ENCODE measurements at places on chromosomes 4 and X.

- DNase-seq = no peak
These were observed 683.2 kb upstream of the GNPDA2 start for GRCh38 chr4:45409536-45409935.

GRCh38 chr4:64503416-64503815 lies 94.2 kb upstream of the TECRL start:
- DNase-seq = no peak

DNA sequence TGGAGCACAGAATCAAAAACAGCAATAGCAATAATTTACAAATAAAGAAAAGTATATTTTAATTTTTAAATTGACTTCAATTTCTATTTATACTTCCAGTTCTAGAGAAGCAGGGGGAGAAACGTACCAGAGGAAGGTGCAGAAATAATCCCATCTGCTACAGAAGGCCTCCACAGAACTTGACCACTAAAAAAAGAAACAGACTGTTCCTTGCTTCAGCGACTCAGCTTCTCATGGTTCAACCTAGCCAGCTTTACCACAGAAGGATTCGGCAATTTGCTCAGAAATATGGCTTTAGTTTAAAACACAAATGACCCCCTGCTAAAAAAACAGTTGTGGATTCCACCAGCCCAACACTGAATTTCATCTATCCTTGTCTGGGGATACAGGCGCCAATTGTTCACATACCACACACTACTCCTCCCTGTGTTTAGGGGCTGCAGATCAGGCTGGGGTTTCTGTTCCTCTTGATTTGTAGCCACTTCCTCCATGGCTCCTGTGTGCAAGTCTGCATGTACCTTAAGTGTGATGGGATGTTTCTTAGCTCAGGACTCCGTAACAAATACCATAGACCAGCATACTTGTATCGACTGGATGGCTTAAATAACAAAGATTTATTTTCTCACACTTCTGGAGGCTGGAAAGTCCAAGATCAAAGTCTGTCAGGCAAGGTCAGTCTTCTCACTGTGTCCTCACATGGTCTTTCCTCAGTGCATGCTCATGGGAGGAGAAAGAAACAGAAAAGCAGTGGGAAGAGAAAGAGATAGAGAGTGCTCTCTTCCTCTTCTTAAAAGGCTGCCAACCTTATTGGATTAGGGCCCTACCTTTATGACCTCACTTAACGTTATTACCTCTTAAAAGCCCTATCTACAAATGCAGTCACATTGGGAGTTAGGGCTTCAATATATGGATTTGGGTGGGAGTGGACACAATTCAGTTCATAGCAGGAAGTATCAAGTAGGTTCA lies 79.1 kb downstream of the AMOT start:
- DNase-seq = no peak

GRCh38 chr4:168541266-168541953 lies 44.6 kb downstream of the PALLD start:
- DNase-seq = no peak

DNA sequence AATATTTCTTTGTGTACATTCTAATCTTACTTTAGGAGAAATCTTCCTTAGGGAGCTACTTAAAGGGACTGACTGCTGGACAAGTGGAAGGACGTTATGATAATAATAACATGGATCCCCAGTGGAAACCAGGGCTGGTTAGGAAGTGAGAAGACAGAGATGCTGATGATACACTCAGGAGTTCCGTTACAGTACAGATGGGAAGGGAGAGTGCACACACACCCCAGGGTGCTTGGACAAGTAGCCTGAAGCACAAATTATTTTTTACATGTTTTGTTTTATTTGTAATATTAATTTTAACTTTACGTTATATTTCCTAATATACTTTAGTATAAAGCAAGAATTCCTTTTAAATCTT lies 84.1 kb downstream of the BMPR1B start:
- DNase-seq = no peak

DNA sequence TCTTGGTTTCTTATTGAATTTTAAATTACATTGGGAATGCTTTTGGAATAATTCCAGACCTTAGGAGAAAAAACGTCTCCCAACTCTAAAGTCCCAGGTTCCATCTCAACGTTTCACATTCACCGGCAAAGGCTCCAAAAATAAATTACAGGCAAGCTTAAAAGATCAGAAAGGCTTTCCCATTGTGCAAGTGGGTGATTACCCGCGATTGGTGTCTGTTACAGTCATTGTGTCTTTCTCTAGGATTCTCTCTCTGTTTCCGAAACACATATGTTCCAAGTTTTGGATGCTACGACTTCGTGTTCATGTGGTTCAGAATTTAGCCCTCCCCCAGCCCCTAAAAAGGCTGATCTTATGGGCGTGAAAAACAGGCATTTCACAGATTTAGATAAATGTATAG lies 41.8 kb downstream of the PALLD start:
- DNase-seq = no peak

- DNase-seq = no peak
These were observed 49.9 kb upstream of the NFKB1 start for GRCh38 chr4:102451266-102451665.

- DNase-seq = no peak
These were observed 780.0 kb upstream of the MAGEB2 start for GRCh38 chrX:29435396-29435795.

- no peak for DNase-seq
These were observed 61.1 kb downstream of the PACRGL start for GRCh38 chr4:20761382-20761781.

- DNase-seq = no peak
These were observed 52.7 kb upstream of the BCOR start for GRCh38 chrX:40150503-40150902.

Data from stimulated activated CD8-positive, alpha-beta memory T cell treated with anti-CD3 and anti-CD28 coated beads, Interleukin-4, amount 100 ng/mL, for 24 hours (primary cell).